Daoy (cell line): ENCODE measurements at places on chromosomes 1 and 21. TPM values are rescaled to one million over a fixed set of nuclear protein-coding genes. Genes with fewer than 3 reads are reported as not detected.
A peak's percentile ranks its signal among the peaks of the same experiment; 100 is the strongest.

DNA sequence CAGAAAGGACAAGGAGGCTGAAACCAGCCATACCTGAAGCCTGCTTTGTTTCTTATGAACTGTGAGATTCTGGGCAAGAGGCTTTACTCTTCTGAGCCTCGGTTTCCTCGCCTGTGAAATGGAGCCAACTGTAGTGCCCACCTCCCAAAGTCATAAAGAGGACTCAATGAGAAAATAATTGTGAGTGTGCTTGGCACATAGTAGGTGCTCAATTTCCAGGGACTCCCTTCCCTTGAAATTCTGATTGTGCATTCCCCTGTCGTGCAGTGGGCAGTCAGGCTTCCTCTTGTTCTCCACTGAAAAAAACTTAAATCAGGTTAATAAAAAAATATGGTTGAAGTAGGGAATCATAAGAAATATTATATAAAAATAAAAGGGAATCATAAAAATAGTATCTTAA, 37.5 kb upstream of the RUNX3 start:
- no peak for DNase-seq

DNA sequence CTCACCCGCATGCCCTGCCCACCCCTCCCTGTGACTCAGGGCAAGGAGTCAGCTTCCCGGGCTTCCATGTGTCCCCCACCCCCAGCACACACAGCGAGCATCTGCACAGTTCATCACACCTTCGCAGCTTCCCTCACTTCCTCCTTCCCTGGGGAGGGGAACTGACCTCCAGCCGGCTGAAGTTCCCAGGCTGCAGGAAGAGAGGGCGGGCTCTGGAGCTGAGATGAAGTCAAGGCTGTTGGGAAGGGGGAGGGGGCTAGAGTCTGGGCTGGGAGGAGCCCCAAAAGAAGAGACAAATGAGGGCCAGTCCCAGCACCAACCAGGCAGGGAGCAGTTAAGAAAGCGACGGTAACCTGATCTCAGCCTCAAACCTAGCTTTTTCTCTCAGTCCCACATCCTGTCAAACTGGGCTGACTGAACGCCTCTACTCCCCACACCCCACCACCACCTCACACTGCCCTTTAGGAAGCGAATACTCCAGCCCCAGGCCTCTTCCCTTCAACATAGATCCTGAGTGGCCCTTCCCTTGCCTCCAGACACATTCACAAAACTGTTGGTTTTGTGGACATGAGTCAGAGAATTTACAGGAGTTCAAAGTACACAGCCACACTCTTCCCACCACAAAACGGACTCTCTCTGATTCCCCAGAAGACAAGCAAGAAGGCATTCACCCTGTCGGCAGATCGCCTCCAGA, 1.8 kb downstream of the RHOC start:
- DNase-seq, result peak; percentile 100

GRCh38 chr1:150127868-150128267, 21.8 kb upstream of the PLEKHO1 start:
- peak; percentile 38 for DNase-seq

- no peak for DNase-seq
These were observed 617.4 kb downstream of the USP25 start for GRCh38 chr21:16347223-16347622.

- DNase-seq, result no peak
These were observed 88.7 kb downstream of the ATP1A1 start for GRCh38 chr1:116461723-116462122.

- DNase-seq, result no peak
These were observed 331.2 kb downstream of the KIF26B start for GRCh38 chr1:245485996-245486395.

GRCh38 chr1:81654147-81654546, 146.6 kb upstream of the ADGRL2 start:
- DNase-seq, result peak; percentile 15

DNA sequence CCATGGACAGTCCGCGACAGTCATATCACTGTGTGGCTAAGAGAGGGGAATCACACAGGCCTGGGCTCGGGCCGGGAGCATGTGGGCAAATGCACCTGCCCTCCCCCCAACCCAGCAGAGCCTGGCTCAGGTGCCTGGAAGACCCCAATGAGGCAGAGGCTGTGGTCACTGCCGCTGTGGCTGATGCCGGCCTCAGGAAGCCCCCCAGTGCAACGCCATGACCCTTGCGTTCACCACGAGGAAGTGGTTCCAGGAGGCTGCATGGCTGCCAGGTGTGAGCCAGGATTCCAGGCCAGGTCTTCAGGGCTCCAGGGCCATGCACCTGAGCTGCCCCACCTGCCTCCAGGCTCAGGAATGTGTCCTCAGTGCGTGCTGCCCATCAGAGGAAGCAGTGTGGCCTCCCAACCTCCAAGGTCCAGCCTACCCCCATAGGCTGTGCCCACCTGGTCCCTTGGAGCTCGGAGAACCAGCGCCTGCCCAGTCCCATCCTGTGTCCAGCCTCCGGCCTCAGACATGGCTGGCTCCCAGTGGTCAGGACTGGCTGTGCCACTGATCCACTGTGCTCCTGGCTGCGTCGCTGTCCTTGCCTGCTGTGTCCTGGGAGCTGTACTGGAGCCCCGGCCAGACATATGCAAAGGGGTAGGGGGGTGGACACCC, 8.0 kb downstream of the ARHGEF16 start:
- DNase-seq, result no peak

DNA sequence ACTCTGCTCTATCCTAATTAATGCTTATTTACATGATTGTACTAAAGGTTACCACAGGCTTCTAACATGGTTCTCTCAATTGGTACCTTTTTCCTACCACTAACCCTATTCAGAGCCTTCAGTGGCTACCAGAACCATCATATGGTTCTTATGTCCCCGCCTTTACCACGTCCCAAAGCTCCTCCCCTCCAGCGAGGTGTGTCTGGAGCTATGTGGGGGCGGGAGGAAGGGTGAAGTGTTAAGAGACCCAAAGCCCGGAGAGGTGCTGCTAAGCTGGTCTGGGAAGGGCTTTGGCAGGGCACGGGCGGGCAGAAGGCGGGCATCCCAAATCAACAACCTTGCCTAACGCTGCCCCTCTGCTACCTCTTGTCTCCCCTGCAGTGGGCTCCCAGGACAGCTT, 10.0 kb downstream of the SPATA46 start:
- no peak for DNase-seq

DNA sequence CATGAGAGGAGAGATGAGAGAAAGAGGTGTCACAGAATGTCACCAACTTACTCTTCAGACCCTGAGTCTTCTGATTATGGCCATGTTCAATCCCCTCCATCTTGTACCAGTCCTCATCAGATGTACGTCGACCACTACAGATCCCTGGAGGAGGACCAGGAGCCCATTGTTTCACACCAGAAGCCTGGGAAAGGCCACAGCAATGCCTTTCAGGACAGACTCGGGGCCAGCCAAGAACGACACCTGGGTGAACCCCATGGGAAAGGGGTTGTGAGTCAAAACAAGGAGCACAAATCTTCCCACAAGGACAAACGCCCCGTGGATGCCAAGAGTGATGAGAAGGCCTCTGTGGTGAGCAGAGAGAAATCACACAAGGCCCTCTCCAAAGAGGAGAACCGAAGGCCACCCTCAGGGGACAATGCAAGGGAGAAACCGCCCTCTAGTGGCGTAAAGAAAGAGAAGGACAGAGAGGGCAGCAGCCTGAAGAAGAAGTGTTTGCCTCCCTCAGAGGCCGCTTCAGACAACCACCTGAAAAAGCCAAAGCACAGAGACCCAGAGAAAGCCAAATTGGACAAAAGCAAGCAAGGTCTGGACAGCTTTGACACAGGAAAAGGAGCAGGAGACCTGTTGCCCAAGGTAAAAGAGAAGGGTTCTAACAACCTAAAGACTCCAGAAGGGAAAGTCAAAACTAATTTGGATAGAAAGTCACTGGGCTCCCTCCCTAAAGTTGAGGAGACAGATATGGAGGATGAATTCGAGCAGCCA, 8.0 kb downstream of the ELOA start:
- peak; percentile 43 for DNase-seq

DNA sequence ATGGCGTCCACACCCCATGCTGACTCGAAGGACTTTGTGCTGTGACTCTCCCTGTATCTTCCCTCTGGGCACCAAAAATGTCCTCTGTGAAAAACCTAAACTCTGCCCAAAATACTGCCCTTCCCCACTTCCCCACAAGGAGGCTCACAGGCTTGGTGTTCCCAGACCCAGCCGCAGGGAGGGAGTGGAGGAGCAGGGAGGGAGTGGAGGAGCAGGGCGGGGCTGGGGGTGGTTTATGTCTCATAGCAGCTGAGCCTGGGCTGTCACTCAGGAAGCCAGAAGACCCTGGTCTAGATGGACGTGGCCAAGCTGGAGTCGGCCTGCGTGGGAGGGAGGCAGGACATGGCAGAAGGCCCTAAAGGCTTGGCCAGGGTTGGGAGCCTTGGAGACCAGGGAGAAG, 461.7 kb downstream of the PTPRU start:
- peak; percentile 83 for DNase-seq

DNA sequence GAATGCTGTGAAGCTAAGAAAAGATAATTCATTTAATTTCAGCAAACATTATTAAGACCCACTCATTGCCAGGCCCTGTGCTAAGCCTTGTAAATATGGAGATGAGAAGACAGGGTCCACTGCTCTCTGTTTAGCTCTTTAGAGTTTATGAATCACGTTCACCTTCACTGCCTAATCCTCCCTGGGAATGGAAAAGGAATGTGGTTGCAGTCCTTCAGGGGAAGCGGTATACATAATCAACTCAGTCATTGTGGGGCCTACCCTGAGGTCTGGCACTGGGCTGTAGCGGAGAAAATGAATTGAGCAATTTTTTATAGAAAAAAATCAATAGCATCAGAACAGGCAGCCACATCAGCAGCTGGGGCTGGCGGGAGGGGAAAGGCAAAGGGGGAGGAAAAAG, 412.1 kb upstream of the NFIA start:
- DNase-seq, result no peak

DNA sequence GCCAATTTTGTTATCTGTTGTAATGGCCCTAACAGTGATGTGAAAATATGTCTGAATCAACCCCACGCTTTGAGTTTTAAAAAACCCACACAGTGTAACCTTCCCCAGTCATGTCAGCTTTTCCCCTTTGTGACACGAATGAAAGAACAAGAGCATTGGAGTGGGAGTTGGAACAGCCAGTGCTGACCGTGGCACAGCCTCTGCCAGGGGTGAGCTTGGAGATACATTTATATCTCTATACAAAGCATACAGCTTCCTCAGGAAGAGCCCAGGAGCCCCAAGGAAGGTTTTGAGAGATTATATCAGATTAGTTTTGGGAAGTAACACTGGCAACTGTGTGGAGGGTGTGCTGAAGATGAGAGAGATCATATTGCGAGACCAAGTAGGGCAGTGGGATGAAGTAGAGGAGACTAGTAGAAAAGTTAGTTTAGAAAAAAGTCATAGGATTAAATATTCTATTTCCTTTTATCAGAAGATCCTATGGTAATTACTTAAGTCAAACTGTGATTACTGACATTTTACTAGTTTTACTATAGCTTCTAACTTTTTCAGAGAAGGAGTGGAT, 15.9 kb downstream of the LRRC8B start:
- DNase-seq, result no peak

DNA sequence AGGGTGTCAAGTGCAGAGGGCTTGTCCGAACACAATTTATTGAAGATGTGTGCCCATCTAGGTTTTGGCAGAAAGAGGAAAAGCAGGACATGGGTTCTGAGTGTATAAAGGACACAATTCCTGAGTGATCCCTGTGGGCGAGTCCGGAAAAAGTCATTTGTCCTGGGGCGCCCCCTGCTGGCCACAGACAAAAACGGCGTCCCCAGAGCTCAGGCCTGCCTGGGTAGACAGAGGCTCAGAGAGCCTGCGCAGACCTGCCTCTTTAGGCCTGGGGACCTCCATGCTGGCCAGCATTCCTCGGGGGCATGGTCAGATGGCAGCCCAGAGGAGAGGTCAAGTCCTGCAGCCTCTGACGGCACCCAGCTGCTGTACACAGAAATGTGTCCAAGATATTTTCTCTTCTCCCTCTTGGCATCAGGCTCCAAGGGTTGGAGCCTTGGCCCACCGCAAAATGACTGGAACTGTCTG, 65.5 kb upstream of the LRP8 start:
- DNase-seq, result peak; percentile 78

- DNase-seq, result no peak
These were observed 41.3 kb upstream of the LRP8 start for GRCh38 chr1:53369034-53369750.

DNA sequence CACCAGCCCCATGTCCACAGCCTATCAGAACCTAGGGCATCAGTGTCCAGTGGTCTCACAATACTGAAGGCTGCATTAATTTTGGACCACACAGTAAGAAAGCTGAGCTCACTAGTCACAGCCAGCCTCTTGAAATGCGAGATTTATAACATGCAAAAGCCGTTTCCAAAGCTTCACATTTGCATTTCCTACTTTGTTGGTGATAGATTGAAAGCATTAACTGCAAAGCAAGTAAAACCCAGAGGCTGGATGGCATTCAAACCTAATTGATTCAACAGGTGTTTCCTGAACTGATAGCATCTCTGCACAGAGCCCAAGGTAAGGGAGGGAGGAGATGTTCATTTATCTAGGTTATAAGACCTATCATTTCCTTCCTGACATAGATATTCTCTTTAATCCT, 410.1 kb downstream of the OMA1 start:
- no peak for DNase-seq

GRCh38 chr1:35605867-35606182, 32.7 kb downstream of the TFAP2E start:
- no peak for DNase-seq

GRCh38 chr1:5312862-5313261, 658.5 kb downstream of the AJAP1 start:
- no peak for DNase-seq

GRCh38 chr1:181478306-181478705, 5.0 kb upstream of the CACNA1E start:
- no peak for DNase-seq

- peak; percentile 68 for DNase-seq
These were observed 1.1 kb upstream of the RCAN3 start for GRCh38 chr1:24501371-24502064.

DNA sequence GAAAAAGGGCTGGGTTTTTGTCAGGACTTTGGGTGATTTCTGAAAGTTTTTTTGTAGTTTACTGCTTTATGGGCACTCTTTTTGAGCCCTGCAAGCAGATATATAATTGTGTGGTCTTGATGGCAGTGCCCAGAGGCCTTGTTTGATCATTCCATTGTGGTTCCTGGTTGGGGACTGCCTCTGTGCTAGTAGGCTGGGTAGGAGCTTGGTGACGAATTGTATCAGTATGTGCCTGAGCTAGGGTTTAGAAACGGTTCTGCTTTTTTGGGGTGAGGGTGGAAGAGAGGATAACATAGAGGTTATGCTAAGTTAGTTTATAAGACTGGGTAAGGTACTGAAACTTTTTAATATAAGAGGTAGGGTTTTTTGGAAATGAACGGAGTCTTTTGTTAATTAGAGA, 139.7 kb upstream of the ETV3 start:
- DNase-seq, result peak; percentile 18

AUNIP gene
- 9.4 and 20.4 TPM in 2 replicates for total RNA-seq

SHC1 gene
- total RNA-seq, result 112 and 126 TPM in 2 replicates

TMEM82 gene
- not detected in 2 replicates for total RNA-seq

DENND2C gene
- 2.0 and 3.2 TPM in 2 replicates for total RNA-seq

INKA2 gene
- total RNA-seq, result 0.71 and 0.91 TPM in 2 replicates

SMG5 gene
- total RNA-seq, result 59.9 and 61.0 TPM in 2 replicates

CELA2A gene
- not detected in 2 replicates for total RNA-seq

CCDC30 gene
- 0.15 and 0.34 TPM in 2 replicates for total RNA-seq

RCOR3 gene
- total RNA-seq, result 8.1 and 24.0 TPM in 2 replicates

FBLIM1 gene
- total RNA-seq, result 42.1 and 59.7 TPM in 2 replicates

CASQ2 gene
- total RNA-seq, result 0.29 TPM in 1 of 2 replicates, not detected in the other

KDF1 gene
- total RNA-seq, result 0.11 TPM in 1 of 2 replicates, not detected in the other
